Cortex of kidney (tissue), 1 donor: ENCODE measurements at places on chromosomes 16 and 17.

DNA sequence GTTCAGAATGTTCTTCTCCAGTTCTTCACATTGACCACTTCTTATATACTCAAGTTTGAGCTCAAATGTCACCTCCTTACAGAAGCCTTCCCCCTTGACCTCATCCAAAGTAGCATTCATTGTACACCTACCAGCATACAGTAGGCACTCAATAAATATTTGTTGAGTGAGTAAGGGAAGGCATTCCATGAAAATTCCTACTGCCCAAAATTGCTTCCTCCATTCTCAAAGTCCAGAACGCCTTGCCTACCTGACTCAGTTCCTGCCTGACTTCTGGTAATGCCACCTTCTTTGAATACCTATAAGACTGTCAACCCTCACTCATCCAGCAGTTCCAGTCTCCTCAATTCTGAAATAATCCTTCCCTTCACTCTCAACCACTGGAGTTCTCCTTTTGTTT, 14.8 kb upstream of the BPTF start:
- no peak for DNase-seq

DNA sequence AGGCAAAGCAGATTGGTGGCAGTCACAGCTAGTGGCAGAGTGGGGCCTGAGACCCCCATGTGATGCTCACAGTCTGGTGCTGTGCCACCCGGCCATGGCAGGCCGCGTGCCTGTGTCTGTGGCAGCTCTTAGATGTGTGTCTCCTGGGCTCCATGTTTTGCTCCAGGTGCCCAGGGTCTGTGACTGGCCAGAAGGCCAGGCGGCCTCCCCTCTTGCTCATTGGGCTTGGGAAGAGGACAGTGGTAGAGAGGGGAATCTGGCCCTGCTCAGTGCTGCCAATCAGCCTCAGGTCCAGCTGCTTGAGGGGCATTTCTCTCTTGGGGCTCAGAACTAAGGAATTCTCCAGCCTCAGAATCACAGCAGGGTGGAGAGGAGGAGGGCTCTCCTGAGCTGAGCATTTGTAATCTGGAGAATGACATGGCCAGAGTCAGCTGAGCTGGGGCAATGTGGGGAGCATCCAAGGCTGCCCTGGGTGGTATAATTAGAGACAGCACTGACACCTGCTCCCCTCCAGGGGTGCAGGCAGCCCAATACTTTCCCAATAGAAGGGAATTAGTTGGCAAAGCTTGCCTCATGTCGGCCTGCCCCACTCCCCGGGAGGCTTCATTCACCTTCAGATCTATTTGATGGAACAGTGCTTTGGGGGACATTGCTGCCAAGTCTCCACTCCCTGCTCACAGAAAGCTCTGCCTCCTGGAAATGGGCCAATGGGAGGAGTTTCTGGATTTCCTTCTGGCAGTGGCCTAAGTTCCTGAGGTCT, 2.7 kb upstream of the LASP1NB start:
- DNase-seq: no peak

DNA sequence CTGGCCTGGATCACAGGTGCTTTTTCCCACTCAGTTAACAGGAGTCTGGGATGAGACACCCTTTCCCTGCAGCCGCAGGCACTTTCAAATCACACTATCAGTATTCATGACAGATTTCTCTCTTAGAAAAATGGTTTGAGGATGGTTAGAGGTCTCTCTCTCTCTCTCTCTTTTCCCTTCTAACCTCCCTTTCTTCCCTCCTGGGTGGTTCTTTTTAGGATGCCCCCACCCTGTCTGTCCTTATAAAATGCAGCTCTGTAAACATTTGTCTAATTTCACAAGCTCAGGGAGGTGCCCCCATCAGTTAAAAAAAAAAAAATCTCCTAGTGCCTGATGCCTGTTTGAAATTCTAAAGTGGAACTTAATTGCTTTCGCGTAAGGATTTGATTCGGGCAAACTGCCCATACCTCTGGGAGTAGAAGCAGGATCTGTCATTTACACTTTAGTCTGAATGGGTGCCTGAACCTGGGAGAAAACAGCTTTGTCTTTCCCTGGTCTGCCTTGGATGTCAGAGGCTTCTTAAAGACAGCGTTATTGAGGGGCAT, 158.8 kb downstream of the CCDC182 start:
- no peak for DNase-seq

- DNase-seq: no peak
Measured at GRCh38 chr17:39271546-39271945, 45.8 kb upstream of the STAC2 start.

- no peak for DNase-seq
Measured at GRCh38 chr17:8806253-8806925, 7.2 kb upstream of the MFSD6L start.

- no peak for DNase-seq
Measured at GRCh38 chr16:10371592-10371991, 14.3 kb upstream of the ATF7IP2 start.

DNA sequence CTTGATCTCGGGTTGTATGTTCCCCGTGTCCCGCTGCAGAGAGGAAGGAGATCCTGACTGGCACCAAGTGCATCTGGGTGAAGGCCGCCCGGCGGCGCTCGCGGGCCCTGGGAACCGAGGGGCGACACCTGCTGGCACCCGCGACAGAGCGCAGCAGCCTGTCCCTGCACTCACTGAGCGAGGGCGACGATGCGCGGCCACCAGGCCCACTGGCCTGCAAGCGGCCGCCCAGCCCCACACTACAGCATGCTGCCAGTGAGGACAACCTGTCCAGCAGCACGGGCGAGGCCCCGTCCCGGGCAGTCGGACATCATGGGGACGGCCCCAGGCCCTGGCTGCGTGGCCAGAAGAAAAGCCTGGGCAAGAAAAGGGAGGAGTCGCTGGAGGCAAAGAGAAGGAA, 7.5 kb downstream of the BTBD17 start:
- DNase-seq: no peak

DNA sequence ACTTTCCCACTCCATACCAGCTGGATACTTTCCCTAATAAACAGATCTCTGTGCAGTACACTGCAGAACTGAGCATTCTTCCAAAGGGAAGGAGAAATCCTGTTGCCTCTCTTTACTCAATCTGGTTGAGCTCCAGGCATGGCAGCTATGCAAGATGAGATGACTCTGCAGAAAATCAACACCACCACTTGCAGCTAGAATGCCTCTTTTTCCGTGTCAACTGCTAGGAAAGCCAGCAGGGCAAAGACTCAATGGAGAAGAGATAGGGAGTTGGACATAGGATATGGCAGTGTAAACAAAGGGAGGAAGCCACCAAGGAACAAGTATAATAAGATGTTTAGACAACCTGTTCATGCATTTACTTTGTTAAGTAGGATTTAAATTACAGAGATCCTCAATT, 40.4 kb upstream of the CORO6 start:
- no peak for DNase-seq

GRCh38 chr17:2455956-2456355, 55.1 kb upstream of the MNT start:
- no peak for DNase-seq

DNA sequence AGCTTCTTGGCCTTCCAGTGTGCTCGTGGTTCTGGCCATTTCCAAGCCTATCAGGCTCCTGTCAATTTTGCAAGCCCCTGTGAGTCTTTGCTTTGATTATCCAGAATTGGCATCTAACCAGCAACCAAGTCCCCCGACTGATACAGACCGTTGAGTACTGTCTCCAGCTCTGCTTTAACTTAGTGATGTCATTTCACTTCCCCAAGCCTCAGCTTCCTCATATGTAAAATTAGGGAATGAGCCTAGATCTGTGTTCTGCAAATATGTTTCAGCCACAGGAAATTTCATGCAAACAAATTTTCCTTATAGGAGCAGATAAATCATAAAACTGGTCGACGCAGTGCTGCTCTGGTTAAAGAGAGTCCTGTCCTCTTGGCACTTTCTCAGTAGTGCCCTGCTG, 60.1 kb upstream of the WSB1 start:
- no peak for DNase-seq

DNA sequence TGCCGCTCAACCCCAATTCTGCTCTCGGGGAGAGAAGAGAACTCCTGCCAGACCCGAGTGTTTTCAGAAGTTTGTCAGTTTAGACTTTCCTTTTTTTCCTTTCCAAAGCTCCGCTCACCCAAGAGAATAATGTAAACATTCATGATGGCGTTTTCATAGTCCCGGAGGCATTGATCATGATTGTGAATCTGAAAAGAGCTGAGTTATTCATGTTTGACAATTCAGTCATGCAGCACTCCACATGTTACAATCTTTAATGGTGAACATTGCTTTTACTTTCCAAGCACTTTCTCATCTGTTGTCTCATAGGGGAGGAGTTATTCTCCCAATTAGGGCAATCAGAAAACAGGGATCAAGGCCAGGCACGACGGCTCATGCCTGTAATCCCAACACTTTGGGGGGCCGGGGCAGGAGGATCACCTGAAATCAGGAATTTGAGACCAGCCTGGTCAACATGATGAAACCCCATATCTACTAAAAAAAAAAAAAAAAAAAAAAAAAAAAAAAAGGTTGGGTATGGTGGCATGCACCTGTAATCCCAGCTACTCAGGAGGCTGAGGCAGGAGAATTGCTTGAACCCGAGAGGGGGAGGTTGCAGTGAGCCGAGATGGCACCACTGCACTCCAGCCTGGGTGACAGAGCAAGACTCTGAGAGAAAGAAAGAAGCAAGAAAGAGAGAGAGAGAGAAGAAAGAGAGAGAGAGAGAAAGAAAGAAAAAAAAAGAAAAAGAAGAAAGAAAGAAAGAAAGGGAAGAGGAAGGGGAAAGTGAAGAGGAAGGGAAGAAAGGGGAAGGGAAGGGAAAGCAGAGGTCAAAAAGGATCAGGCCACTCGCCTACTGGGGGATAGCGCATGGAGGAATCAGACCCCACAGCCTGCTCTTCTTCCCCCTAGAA, 70.0 kb upstream of the TNRC6C start:
- DNase-seq: no peak
